Ammon's horn (tissue), 1 donor: ENCODE measurements at places on chromosomes 5 and 9.
A peak's percentile ranks its signal among the peaks of the same experiment; 100 is the strongest.

DNA sequence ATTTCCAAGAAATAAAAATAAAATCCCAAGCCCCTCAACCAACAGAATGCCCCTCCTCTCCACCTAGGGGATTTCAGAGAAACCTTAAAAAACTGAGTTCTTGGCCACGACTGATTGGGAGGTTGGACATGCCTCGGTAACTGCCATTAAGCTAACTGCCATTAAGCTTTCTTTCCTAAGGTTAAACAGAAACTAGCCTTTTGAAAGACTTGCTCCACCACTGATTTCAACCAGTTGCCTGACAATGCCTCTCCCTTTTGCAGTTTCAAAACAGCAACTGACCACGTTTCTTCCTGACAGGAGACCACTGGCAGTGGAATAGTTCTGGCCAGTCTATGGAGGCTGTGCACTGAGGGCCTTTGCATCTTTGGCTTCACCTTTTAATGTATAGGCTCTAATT is 39.3 kb upstream of the TRPC7 start:
- no peak for DNase-seq

DNA sequence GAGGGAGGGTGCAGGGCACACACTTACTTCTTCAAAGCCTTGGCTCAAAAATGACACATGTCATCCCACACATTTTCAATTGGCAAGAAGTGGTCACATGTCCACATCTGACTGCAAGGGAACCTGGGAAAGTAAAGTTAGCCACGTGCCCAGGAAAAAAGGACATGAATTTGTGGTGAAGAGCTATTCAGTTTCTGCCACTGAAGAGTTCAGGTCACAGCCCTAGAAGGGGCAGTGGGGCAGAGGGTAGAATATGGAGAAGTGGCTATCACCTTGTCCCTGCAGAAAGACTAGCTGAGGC is 1.9 kb upstream of the RGS14 start:
- DNase-seq: no peak

GRCh38 chr5:34941936-34942335 is 12.6 kb downstream of the DNAJC21 start:
- DNase-seq: no peak

- no peak for DNase-seq
These were observed 555.5 kb upstream of the BRINP1 start for GRCh38 chr9:119924736-119925135.

DNA sequence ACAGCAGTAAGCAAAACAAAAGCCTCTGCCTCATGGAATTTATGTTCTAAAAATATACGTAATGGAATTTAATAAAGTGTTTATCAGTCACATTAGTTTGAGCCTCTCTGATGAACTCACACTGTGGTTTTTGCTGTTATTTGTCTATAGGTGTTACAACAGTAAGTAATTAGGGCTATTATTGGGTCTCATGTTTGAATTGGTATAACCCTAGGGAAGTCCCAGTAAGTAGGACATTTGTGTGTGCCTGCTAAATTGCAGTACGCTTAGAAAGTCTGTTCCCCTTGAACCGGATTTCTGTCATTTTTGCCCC is 197.6 kb downstream of the NR3C1 start:
- DNase-seq: no peak

GRCh38 chr5:124596595-124597421 is 149.6 kb downstream of the ZNF608 start:
- DNase-seq: no peak

DNA sequence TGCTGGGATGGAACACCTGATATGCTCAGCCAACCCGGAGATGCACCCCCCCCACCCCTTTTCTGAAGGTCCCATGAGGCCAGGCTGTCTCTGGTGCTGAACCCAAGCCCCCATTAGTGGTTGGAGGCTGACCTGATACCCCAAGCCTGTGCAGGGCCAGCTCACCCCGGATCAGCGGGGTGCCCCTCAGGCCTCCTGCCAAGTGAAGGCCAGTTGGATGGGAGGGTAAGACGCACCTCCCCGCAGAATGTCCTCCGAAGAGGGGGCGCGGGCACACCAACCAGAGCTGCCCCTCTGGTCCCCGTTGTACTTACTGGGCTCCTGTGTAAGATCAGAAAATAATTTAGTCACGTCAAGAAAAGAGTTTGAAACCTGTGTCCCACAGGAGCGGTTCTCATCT is 76.8 kb upstream of the OTULINL start:
- DNase-seq: no peak

DNA sequence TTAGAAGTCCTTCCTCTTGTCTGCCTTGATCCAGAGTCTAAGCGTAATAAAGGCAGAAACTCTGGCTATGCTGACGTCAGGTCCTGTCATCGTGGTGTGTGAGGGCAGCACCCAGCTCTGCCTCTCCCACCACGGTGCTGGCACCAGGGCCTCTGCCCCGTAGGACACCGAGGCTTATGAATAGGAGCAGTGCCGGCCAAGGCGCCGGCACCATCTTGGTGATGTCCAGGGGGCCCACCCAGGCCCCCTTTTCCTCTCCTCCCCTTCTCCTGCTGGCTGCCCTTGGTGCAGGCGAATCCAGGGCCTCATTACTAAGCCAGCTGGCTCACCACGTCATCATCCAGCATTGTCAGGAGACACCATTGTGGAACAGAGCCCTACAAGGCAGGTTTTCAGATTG is 252.3 kb downstream of the FANCC start:
- DNase-seq: no peak

DNA sequence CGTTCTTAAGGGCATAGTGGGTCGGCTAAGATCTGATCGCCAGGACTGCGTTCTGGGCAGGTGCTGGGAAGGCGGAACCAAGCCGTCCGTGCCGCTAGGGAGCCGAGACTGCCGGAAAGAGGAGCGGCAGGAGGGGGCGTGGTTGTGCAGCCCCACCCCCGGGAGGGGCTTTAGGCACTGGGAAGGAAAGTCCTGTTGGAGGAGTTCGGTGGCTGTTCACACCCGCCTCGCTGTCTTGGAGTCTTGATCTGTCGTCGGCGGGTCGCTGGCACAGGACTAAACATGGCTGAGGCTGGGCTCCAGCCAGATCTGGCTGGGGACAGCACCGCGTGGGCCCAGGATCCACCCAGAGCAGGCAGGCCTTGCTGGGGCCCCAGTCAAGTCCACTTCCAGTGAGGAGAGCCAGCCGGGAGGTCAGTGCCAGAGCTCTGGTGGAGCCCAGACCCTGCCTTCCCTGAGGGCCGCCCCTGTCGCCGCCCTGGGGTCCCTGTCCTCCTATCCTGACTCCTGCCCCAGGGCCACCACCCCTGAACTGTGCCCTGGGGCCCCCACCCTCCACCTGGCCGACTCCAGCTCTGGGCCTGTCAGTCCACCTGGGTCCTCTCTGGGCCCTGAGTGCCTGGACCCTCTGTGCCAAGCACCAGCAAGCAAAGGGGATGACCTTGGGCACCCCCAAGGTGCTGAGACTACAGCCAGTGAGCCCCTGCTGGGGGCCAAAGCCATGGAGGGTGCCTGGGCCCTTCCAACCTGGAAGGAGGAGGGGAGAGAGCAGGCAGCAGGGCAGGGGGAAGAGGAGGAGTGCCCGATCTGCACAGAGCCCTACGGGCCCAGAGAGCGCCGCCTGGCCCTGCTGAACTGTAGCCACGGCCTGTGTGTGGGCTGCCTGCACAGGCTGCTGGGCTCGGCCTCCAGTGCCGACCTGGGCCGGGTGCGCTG is 4.5 kb downstream of the RNF208 start:
- no peak for DNase-seq

DNA sequence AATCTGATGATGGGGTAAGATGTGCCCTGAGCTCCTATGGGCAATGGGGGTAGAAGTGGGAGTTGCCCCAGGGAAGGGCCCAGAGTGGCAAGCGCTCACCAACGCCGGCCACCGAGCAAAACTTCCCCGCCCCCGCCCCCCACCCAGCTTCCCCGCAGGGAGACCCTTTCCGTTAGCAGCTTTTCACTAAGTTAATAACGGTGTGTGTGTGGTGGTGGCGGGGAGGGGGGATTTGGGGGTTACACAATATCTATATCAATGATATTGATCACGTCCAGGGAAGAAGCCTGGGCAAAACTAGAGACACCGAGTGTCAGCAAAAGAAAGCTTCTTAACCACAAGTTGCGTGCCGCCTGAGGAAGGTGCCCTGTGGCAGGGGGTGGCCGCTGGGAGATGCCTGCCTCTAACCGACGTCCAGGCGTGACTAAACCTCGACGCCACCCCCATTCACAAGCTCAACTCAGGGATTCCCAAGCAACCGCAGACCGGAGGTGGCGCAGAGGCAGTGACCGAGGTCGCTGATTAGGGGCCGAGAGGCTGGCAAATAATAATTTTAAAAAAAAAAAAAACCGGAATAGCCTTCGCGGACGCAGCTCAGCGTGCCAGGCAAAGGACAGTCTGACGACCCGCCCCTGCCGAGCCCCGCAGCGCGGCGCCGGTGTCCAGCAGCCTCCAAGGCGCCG is 222.6 kb downstream of the MEF2C start:
- peak; percentile 78 for DNase-seq

- no peak for DNase-seq
These were observed 17.4 kb downstream of the HAUS6 start for GRCh38 chr9:19085295-19085694.

DNA sequence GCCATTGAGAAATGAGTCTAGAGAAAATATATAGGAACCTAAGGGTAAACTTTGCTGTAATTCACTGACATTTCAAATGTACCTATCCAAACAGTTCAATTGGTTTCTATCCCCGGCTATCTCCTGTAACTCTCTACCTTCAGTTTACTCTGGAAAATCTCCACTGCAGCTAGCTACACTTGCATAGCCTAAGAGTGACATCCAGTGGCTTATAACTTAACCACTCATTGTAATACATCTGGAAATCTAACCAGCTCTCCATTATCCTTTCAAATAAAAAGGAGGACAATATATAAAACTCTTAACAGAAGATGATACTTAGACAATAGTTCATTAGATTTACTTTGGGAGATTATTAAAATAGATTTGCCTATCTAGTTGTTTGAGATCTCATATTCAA is 35.3 kb upstream of the SPDL1 start:
- peak; percentile 53 for DNase-seq

- DNase-seq: peak; percentile 79
These were observed 198.1 kb downstream of the LURAP1L start for GRCh38 chr9:12972608-12973589.

DNA sequence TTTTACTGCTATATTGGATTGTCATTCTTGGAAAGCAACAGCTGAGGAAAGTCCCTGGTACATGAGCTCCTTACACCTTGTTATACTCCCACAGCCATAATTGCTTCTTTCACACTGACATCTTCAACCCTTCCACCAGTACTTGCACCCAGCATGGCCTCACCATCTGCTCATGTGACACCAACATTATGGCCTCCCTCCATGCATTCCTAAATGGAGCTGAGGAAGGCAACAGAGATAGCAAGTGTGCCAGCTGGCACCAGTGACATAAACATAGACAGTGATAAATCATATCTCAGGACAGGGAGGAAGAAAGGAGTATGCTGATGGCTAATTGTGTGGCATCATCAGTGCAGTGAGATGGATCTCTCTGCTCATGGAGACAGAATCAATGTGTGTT is 119.5 kb downstream of the BAAT start:
- no peak for DNase-seq

DNA sequence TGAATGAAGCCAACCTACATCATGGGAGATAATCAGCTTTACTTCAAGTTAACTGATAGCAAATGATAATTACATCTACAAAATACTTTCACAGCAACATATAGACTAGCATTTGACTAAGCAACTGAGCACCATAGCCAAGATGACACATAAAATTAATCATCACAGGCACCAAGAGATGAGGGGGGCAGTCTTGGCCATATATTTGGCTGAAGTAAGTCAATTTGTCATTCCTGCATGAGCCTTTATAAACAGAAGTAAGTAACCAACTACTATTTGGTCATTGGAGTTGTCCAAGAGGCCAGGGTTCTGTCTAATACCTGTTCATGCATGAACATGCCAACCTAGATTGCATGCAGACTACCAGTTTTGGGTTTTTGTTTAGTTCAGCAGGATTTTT is 53.6 kb downstream of the PDCD1LG2 start:
- no peak for DNase-seq

DNA sequence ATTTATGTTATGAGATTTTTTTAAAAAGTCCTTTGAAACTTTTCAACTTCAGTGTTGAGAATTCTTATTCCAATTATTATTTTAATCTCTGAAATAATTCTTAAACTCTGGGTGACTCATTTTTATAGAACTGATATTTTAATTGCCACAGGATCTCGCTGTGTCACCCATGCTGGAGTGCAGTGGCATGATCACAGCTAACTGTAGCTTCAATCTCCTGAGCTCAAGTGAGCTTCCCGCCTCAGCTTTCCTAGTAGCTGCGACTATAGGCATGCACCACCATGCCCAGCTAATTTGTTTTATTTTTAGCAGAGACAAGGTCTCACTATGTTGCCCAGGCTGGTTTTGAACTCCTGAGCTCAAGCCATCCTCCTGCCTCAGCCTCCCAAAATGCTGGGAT is 41.0 kb downstream of the DIMT1 start:
- DNase-seq: no peak

GRCh38 chr5:11322133-11322532 is 561.1 kb upstream of the DAP start:
- DNase-seq: no peak

GRCh38 chr9:15711931-15712330 is 159.1 kb downstream of the CCDC171 start:
- DNase-seq: no peak

- no peak for DNase-seq
These were observed 74.0 kb upstream of the RXRA start for GRCh38 chr9:134252084-134252830.

- DNase-seq: no peak
These were observed 111.7 kb downstream of the EDIL3 start for GRCh38 chr5:84272771-84273516.

- DNase-seq: no peak
These were observed 95.0 kb downstream of the KIAA1958 start for GRCh38 chr9:112581469-112582176.

GRCh38 chr9:90919883-90920282 is 118.3 kb downstream of the SYK start:
- peak; percentile 38 for DNase-seq

- no peak for DNase-seq
These were observed 630 bp downstream of the POLE3 start for GRCh38 chr9:113409883-113410206.
